ENCODE measurements at places on chromosomes 16 and 17.
A peak's percentile ranks its signal among the peaks of the same experiment; 100 is the strongest.

DNA sequence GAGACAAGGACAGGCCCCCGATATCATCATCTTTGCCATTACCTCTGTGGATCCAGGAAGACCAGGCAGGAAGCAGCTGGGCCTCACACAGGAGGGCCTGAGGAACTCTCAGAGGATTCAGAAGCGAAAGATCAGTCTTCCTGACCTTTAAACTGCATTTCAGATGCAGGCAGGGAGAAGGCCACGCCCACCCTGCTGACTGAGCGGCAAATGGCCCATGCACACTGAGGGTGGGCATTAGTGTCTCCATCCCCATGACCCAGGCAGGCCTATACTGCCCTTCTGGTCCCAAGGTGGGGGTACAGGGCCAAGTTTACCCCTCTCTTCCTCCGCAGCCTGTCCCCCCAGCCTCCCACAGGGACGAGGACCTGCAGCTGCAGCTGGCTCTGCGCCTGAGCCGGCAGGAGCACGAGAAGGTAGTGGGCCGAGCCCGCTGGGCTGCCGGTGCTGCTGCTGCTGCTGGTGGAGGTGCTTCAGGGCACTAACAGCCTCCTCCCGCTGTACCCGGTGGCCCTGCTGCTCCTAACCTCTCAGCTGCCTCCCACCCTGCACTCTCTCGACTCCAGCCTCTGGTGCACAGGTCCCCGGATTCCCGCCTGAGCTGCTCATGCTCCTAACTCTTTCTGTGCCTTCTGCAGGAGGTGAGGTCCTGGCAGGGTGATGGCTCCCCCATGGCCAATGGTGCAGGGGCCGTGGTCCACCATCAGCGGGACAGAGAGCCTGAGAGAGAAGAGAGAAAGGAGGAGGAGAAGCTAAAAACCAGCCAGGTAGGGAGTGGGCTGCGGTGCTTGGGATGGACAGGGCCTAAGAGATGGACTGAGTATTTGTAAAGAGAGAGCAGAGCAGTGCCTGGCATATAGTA lies 6.2 kb downstream of the EPN3 start:
- DNase-seq: no peak

DNA sequence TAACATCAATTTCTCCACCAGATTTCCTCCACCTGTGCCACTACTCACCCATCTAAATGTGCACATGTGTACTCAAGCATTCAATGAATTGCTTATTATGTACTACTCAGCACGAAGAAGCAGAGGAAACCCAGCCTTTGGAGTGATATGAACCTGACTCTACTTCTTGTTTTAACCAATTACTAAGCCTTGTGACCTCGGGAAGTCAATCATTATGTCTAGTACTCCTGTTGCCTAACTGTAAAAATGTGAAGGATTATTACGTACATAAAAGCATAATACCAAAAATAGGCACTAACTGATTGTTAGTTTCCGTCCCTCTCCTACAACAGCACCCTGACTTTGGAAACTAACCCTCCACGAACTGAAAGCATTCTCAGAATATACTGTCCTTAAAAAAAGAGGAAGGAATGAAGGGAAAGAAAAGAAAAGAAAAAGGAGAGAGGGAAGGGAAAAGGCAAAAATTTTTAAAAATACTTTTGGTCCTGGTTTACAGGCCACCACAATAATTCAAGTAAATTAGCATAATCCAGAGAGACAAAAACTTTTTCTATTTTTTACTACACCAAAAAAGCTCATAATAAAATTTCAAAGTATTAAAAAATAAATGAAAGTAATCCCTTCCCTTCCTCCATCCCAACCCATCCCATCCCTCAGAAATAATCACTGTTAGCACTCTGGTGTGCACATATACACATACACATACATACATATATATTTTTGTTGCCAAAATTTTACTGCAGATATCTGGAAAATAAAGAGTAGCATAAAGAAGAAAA lies 53.6 kb downstream of the KANSL1 start:
- no peak for DNase-seq

- DNase-seq: no peak
Measured at GRCh38 chr17:74478420-74479100, 12.1 kb downstream of the CD300A start.

GRCh38 chr17:72254808-72255449 lies 134.1 kb downstream of the SOX9 start:
- DNase-seq: no peak

DNA sequence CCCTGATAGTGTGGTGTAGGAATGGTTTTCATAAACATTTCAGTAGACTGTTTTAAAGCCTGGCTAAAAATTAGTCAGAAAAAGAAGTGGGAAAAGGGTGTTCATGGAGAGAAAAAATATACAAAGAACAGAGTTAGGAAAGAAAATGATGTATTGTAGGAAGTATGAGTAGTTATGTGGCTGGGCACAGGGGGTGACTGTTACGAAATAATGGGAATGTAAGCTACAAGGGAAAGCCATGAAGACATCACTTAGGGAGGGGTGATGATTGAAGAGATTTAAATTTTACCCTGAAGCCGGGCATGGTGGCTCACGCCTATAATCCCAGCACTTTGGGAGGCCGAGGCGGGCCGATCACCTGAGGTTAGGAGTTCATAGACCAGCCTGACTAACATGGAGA lies 55.3 kb downstream of the NUP88 start:
- no peak for DNase-seq

- DNase-seq: no peak
Measured at GRCh38 chr16:1381612-1382406, 30.1 kb downstream of the GNPTG start.

- DNase-seq: no peak
Measured at GRCh38 chr17:77925831-77926543, 32.5 kb upstream of the TNRC6C start.

- DNase-seq: peak; percentile 88
Measured at GRCh38 chr16:30186782-30187555, 3.6 kb downstream of the CORO1A start.

DNA sequence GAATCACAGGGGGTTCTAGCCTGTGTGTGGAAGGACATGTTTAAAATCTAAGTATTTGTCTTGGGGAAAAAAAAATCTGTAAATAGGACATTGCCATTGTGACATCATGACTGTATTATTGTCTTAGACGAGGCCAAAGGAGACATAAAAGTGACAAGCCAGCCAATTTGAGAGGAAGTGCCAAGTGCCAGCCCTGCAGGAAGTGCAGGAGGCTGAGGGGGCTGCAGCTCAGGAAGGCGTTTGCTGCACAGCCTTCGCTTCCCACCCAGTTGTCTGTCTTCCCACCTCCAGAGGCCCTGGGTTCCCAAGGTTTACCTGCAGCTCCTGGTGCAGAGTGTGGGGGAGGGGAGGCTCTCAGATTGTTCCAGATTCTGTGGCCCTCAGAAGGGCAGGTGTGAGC lies 1.3 kb downstream of the ADCY7 start:
- no peak for DNase-seq

GRCh38 chr17:31072186-31072585 lies 22.6 kb upstream of the NF1 start:
- DNase-seq: no peak
